Lung (tissue), 17 donors: ENCODE measurements at places on chromosomes 12 and 14.

GRCh38 chr14:104554608-104555429 is 24.7 kb upstream of the C14orf180 start:
- peak; percentile 94 for DNase-seq

GRCh38 chr14:76113691-76114090 is 38.0 kb upstream of the GPATCH2L start:
- no peak for DNase-seq

- DNase-seq, result peak; percentile 21
These were observed 284.0 kb downstream of the PRKD1 start for GRCh38 chr14:29643433-29644211.

DNA sequence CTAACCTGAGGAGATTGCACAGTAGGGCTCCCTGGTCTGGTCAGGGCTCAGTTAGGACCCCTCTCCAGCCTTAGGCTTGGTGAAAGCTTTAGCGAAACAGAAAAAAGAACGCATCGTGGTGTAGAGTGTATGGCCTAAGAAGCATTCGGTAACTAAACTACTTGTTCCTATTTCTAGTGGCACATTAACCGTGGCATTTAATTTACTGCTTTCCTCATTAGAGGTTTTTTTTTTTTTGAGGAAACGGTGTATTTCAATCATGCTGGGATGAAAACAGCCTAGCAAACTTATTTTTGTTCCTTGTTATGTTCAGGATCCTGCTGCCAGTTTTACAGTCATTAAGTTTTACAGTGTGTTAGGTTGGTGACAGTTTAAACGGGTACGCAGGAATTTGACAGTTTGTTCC is 518 bp upstream of the OSBPL8 start:
- no peak for DNase-seq

GRCh38 chr14:22122227-22122818 is 448.7 kb upstream of the OR4E1 start:
- DNase-seq, result no peak

DNA sequence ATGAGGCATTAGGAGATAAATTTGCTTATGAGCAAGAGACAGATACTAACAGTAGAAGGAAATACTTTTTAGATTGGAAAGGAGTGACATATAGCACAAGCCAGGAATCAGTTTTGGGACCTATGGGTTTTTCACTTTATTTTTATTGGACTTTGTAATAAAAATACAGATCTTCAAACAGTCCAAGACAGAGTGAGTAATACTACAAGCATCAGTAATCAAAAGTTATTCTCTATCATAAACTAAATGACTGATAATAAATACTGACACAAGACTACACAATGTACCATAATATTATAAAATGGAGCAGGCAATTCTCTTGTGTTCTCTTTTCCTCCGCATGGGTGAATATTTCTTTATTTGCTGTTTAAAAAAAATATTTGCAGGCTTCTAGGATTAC is 85.8 kb downstream of the DERA start:
- no peak for DNase-seq

DNA sequence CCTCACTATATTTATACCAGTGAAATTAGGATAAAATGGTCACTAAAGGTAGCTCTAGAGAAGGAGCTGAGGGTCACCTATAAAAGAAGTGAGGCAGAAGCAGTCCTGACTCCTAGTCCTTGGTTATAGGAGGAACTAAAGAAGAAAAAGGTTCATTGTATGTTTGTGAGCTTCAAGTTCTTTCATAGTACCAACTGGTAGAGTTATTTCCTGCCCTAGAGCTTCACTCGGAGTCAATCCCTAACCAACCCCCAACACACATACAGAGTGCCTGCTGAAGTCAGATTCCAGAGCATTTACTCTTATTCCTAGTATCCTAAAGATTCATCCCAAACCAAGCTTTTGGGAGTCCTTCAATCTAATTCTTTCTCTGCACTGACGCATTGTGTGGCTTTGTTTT is 29.3 kb upstream of the FRMD6 start:
- DNase-seq, result no peak

GRCh38 chr12:104464899-104465298 is 8.2 kb downstream of the CHST11 start:
- DNase-seq, result peak; percentile 58

GRCh38 chr14:42469637-42470426 is 863.2 kb downstream of the LRFN5 start:
- DNase-seq, result peak; percentile 4

- DNase-seq, result peak; percentile 55
These were observed 231.2 kb downstream of the ETNK1 start for GRCh38 chr12:22856178-22856577.

DNA sequence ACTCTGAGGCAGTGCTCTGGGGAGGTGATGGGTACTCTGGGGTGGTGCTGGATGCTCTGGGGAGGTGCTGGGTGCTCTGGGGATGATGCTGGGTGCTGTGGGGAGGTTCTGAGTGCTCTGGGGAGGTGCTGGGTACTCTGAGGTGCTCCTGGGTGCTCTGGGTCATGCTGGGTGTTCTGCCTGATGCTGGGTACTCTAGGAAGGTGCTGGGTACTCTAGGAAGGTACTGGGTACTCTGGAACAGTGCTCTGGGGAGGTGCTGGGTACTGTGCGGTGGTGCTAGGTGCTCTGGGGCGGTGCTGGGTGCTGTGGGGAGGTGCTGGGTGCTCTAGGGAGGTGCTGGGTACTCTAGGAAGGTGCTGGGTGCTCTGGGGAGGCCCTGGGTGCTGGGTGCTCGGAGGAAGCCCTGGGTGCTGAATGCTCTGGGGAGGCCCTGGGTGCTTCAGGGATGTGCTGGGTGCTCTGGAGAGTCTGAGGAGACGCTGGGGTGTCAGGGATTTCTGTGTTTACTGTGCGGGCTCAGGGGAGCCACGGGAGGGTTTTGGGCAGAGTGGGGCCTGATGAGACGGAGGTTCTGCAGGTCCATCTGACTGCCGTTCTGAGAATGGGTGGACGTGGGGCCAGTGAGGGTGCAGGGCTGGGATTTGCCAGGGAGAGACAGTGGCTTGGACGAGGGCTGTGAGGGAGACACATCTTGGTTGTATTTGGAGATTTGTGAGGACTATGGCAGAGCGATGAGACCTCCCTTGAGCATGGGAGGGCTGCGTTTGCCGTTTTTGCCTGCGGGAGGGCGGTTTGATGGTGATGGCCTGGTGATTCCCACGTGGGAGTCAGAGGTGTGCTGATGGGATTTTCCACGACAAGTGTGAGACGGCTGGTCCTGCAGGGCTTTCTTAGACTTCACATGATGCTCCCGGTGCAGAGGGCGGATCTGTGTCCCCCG is 30.0 kb downstream of the MMP17 start:
- DNase-seq, result no peak

DNA sequence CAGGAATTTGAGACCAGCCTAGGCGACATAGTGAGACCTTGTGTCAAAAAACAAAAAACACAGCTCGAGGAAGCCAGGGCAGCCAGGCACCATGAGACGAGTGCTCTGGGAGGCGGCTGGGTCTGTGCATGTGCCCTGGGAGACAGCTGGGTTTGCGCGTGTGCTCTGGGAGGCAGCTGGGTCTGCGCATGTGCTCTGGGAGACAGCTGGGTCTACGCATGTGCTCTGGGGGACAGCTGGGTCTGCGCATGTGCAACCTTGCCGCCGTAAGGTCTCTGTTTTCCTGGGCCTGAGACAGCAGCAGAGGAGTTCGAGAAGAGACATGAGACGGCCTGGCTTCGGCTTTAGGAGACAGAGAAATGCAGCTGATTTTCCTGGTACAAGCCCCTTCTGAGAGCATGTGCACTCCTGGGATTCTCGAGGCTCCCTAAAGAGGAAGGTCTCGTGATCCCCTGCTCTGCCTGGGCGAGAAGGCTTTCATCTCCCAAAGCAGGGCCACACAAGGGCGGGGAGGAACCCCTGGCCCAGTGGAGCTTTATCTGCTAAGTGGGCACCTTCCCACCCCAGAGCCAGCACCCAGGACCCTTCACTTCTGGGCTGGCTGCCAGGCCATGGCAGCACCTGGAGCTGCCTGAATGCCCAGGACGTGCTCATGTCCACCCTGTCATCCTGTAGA is 3.5 kb upstream of the BDKRB1 start:
- no peak for DNase-seq

GRCh38 chr12:59459966-59460660 is 135.7 kb upstream of the SLC16A7 start:
- no peak for DNase-seq

GRCh38 chr12:96063046-96063445 is 27.7 kb upstream of the LTA4H start:
- DNase-seq, result peak; percentile 60

DNA sequence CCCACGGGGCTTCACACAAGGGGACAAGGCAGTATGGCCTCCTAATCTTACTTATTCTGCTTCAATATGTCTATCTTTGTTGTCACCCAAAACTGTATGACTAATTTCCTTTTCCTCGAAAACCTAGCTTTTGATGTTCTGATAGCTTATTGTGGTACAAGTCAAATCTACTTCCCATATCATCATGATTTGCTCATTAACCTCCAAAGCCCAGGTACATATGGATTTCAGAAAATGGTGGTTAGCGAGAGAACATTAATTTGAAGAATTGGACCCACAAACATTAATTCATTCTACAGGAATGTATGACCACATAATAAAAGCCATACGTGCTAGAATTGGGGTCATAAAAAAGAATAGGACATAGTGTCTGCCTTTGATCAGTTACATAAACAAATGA is 412.5 kb downstream of the CCDC91 start:
- DNase-seq, result no peak

DNA sequence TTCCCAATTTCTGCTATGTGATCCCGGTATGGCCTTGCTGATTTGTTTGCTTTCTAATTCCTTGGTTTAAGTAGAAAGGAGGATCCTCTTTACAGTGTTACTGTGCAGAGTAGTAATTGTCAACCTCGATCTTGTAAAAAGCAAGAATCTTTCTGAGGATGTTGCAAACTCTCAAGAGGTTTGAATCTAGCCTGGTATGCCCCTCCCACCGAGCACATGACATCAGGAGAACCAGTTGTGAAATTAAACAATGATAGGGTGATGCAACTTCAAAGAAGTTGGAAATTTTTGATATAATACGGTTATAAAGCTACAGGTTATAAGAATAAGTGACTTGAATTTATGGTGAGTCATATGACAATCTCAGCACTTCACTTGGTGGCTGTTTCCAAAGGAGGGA is 35.0 kb upstream of the FUT8 start:
- no peak for DNase-seq

GRCh38 chr12:31119803-31120211 is 46.1 kb downstream of the DDX11 start:
- peak; percentile 76 for DNase-seq

- DNase-seq, result peak; percentile 32
These were observed 93.8 kb downstream of the TMEM30B start for GRCh38 chr14:61187196-61187905.

DNA sequence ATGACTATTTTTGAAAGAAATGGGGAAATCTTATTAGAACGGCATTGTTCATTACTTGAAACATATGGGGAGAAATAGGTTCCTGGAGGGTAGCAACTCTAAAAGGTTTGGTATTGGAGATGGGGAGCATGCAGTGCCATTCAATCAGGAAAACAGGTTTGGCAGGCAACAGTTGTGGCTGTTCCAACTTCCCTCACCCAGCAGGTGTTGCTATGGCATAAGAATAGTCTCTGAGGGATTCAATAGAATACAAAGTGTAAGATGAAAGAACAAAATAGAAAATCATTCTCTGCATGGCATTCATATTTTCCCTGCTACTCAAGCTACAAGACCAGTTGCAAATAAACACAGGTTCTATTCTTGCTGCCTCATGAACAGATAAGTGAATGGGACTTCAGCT is 393.3 kb upstream of the RPL10L start:
- peak; percentile 42 for DNase-seq

- DNase-seq, result peak; percentile 75
These were observed 145.8 kb upstream of the TMPO start for GRCh38 chr12:98369581-98369980.

DNA sequence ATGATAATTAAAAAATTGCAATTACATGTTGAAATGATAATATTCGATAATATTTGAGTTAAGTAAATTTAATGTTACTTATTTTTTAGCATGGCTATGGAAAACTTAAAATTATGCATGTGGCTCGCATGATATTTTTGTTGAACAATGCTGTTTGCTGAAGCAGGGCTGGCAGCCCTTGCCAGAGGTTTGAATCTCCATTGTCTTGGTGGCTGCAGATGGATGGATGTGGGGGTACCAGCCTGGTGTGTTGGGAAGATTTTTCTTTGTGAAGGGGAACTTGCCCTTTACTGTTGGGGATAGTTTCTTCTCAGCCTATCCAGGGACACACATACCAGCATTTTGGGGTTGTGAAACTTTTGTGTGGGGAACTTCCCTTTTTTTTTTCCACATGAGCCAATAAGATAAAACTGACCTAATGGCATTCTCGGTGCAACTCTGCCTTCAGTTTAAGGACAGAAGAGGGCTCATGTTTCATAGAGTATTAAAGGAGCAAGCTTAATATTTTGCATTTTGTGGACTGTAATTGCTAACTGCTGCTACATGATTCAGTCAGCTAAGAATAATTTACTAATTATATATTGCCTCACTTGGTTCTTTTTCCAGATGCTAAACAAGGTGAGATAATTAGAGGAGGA is 8.8 kb downstream of the RASSF3 start:
- no peak for DNase-seq

- no peak for DNase-seq
These were observed 46.8 kb upstream of the CISTR start for GRCh38 chr12:53798575-53798974.

DNA sequence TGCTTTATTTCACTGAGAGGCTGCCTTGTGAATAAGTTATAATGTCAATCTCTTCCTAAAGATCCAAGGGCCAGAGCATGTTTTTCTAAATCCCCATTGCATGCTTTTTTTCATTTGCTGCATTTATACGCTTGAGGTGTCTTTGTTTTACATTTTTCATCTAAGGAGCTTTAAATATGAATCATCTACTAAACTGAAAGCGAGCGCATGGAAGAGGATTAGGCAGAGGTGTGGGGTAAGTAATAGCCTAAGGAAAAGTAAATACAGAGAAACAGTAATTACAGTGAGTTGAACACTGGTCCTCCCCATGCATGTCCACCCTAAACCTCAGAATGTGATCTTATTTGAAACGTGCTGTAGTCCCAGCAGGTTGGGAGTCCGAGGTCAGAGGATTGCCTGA is 76.4 kb upstream of the METAP2 start:
- no peak for DNase-seq

DNA sequence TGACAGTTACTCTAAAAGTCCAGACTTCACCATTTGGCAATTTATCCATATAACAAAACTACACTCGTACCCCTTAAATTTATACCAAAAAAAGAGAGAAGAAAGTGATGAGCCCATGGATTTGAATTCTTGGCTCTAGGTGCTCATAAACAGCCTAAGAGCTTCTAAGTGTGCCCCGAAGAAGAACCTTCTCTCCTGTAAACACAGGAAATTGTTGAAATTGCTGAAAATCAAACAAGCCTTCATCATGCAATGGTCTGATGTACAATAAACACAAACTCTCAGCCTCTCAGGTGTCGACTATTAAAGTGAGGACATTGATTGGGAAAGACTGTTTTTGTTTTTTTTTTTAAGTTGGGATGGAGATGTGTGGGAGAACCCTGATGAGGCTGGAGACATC is 21.8 kb downstream of the PDE6H start:
- DNase-seq, result no peak

DNA sequence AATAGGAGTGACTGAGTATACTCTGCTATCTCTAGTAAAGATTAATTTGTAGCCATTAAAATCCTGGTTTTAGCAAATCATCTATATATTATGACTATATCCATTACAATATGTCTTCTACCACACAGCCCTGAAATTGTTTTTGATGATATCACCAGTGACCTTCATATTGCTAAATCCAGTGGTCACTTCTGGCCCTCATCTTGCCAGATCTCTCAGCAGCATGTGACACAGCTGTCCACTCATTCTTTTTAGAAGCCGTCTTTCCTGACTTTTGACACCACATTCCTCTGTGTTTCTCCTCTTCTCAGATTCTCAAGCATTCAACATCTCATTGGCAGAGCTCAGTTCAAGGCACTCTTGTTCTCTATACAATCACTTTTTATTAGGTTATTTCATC is 54.9 kb downstream of the CPNE8 start:
- no peak for DNase-seq
